Muscle of leg (tissue), 16 donors: ENCODE measurements at places on chromosomes 11 and 22.

- H3K4me3 ChIP-seq = no peak overlapping the region
- H3K27ac ChIP-seq = no peak overlapping the region
- H3K4me1 ChIP-seq = no peaks in the 10 kb centered on the region
- H3K36me3 ChIP-seq = no peaks in the 10 kb centered on the region
These were observed 545.2 kb upstream of the CCDC179 start for GRCh38 chr11:23405350-23405937.

DNA sequence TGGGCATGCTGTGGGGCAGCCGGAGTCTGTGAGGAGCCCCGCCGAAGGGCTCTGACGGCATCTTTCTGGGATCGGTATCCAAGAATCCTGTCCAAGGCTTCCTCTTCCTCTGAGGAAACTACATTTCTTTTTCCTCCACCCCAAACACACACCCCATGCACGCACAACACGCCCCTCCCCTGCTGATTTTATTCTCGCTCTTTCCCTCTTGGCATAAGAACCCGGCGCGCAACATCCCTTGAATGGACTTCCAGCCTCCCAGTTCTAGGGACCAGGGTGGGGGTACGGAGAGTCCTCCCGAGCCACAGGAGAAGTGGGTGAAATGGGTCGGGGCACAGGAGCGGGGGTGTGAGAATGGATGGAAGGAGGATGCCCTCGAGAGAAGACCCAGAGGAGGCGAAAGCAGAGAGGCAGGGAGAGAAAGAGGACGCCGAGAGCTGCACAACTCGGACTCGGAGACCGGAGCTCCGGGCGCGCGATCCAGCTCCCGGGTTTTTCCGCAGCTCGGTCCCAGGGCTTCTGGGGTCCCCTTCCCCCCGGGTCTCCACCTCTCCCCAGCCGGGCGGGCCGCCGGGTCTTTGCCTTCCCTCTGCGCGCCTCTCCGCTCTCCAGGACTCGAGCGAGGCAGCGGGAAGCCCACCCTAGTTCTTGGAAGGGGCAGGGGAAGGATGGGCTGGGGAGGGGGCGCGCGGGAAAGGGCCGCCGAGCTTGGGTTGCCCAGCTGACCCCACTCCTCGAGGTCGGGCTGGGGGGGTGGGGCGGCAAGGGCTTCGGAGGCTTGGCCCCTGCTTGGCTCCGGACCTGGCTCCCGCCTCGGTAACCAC is 1.5 kb upstream of the LARGE1 start:
- H3K27ac ChIP-seq = peak overlapping the region; percentile 82
- peaks cover 24% of the 10 kb centered on the region for H3K4me1 ChIP-seq
- H3K36me3 ChIP-seq = no peaks in the 10 kb centered on the region
- peaks cover 9% of the 10 kb centered on the region for H3K27me3 ChIP-seq

DNA sequence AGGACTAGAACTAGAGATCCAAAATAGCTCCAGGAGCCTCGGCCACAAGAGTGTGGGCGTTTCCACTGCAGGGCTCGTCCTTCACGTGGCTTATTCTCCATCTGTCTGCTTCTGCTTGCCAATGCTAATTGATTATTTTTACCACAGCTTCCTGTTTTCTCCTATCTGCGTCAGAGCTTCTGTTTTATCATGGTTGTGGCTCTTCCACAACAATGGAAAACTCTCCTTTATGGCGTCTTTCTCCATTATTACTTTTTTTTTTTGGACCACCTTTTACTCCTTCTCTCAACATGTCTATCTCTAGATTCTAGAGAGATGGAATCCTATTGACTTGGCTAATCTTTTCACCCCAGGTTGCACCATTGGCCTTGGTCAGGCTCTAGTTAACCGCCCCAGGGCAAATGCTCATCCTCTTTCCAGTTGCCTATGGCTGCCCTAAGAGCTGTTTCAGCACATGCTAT is 25.9 kb downstream of the CAT start:
- H3K27me3 ChIP-seq = no peaks in the 10 kb centered on the region
- no peak for DNase-seq
- peaks cover 58% of the 10 kb centered on the region for H3K36me3 ChIP-seq
- H3K4me1 ChIP-seq = peaks cover 3% of the 10 kb centered on the region
- H3K4me3 ChIP-seq = no peak overlapping the region

DNA sequence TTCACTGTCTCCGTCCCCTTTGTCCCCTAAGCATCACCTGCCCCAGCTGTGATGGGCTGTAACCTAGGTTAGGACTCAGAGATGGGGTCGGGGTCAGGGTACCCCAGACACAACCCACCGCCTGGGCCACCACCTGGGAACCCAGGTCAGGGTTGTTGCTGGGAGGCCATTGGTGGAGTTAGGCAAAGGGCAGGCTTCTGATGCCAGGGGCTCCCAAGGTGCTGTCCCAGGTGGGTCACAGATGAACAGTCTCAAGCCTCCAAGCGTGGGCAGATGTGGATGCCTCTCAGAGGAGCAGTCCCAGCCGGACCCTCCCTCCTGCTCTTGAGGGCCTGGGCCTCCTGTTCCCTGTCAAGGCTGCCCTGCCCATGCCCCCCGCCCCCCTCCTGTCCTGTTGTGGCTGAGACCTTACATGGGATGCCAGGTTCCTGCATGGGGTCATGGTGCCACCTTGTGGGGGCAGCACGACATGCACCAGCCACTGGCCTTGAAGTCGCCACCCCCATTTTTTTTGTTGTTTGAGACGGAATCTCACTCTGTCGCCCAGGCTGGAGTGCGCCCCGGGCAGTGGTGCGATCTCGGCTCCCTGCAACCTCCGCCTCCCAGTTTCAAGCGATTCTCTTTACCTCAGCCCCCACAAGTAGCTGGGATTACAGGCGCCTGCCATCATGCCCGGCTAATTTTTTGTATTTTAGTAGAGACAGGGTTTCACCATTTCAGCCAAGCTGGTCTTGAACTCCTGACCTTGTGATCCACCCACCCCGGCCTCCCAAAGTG is 12.1 kb downstream of the GATD1 start:
- H3K36me3 ChIP-seq = peaks cover 70% of the 10 kb centered on the region
- H3K4me3 ChIP-seq = no peak overlapping the region
- H3K27me3 ChIP-seq = no peaks in the 10 kb centered on the region

GRCh38 chr22:41919357-41920224 is 4.7 kb upstream of the SHISA8 start:
- H3K27me3 ChIP-seq = peaks cover 68% of the 10 kb centered on the region
- DNase-seq = peak; percentile 68
